ENCODE measurements at places on chromosomes 2 and 18.

DNA sequence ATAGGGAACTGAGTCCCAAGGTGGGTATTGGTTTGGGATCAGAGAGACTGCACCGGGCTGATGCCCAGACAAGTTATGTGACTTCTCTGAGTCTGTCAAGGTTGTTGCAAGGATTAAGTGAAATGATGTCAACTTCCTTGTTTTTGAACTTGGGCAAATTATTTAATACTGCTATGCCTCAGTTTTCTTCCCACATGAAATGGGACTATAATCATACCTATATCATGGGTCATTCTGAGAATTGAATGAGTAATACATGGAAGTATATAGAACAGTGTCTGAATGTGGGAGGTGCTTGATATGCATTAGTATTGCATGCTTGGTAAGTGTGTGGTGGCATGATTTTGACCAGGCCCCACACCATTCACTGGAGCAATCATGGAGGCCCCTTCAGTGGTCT, 99.0 kb downstream of the PRKCE start:
- no peak for DNase-seq

DNA sequence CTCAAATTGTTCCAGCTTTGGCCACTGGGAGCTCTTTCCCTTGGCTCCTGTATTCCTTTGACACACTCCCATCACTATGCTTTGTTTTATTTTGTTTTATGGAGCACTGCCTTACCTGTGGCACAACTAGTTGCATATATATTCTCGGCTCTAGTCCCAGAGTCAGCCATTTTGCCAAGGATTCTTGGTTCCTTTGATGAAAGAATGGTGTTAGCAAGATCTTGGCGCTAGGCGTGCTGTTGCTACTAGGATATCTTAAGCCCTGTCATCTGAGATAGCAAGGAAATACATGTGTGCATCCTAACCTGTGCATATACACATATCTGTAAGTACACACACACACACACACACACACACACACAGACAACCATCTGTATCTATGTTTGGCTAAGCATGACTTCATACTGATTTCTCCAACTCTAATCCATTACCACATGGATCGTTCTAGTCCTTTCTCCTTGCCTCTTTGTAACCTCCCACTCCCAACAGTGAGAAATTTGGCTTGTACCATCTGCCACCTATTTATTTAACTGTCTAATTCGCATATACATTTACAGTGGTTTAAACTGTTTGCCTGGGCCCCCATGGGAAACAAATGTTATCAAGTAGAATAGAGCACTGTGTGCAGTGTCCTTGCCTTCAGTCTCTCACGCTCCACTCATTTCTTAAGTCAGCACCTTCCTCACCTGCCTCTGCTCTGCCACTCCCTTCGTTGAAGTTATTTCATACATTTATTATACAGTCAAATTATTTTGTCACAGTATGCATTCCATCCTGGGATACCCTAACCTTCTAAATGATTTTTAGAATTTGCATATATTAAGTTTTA, 137.5 kb upstream of the MAP3K20 start:
- DNase-seq: no peak

GRCh38 chr18:34844732-34845459, 134.8 kb downstream of the DTNA start:
- no peak for DNase-seq

GRCh38 chr2:139293992-139294548, 513.9 kb upstream of the NXPH2 start:
- no peak for DNase-seq

DNA sequence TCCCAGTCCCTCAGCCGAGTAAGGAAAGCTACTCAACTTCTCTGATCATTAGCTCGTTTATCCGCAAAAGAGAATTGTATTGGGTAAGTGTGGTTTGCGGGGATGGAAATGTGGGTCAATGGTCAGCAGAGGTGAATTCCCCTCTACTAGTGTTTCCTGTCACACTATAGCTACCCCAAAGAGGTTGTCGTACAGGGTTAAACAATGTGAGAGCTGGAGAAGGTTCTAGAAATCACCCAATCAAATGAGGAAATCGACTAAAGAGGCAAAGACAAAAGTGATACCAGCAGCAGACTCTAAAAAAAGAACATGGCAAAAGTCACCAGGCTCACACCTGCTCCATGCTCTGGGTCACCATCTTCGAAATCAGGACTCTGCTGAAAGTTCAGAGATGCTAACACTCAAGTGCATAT, 144.7 kb upstream of the ITGA4 start:
- DNase-seq: peak; percentile 64

GRCh38 chr18:9285604-9286003, 49.0 kb upstream of the TWSG1 start:
- DNase-seq: no peak

DNA sequence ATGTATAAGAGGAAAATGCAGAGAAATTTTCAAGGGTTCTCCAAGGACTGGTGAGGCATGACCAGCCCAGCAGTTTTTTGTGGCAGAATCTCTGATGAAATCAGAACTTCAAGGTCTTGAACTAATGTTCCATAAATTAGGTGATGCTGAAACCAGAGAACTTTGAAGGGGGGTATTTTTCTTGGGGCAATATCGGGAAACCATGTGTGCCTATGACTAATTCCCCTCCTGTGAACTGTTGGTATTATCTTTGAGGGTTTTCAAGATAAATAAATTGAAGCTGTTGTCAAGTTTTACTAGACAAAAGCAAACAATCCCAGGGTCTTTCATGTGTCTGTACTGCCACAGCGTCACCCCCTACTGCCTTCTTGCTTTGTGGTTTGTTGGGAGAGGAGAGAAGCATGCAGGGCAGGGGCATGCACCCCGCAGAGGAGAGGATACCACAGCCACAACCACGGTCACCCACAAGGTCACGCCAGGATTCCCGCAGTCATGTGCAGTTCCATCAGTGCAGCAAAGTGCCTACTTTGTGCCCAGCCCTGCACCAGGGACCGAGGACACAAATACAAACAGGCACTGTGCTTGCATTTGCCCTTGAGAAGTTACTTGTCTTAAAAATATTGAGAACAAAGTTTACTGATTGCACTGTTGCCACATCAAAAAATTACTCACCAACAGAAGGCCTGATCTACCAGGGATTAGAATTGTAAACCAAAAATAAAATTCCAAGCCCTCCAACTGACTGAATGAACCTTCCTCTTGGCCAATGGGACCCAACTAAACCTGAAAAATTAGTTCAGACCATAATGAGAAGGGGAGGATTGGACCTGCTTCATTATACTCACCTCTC, 413.3 kb upstream of the TRIB2 start:
- DNase-seq: peak; percentile 6

DNA sequence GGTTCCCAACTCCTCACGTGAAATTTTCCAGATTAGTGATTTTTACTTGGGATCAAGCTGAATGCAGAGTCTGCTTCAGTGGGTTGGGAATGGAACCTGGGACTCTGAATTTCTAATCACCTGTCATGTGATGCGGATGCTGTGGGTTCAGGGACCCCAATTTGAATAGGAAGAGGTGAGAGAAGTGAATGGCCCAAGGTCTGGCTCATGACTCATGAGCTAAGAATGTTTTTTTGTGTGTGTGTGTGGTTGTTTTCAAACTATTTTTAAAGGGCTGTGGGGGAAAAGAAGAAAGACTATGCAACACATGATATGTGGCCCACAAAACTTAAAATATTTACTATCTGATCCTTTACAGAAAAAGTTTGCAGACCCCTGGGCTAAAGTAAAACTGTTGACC, 108.5 kb upstream of the CYRIA start:
- no peak for DNase-seq

DNA sequence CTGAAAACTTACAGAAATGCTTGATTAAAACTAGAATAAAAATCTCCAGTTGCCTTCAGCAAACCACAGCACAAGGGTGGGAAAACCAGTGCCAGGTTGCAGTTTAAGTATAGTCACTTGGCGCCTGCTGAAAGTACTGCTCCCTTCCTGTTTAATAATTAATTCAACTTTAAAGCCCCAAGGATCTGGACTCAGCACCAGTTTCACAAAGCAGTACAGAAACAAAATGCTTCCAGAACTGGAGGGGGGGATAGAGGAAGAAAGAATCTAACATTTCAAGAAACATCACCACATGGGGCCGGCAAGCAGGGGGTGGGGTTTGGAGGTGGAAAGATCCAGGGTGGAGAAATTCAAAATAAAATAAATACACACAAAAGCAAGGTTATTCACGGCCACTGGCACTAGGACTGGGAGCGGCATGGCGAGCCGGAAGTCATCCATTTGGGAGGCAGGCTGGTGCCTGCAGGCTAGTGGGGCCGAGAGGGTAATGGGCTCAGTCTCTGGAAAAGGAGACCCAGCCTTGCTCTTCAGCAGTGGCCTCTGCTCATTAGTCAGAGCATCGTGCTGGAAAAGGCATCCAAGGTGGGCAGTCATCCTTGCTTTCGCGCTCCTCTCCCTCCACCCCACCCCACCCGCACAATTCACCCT, 85.8 kb downstream of the POU3F3 start:
- DNase-seq: no peak

DNA sequence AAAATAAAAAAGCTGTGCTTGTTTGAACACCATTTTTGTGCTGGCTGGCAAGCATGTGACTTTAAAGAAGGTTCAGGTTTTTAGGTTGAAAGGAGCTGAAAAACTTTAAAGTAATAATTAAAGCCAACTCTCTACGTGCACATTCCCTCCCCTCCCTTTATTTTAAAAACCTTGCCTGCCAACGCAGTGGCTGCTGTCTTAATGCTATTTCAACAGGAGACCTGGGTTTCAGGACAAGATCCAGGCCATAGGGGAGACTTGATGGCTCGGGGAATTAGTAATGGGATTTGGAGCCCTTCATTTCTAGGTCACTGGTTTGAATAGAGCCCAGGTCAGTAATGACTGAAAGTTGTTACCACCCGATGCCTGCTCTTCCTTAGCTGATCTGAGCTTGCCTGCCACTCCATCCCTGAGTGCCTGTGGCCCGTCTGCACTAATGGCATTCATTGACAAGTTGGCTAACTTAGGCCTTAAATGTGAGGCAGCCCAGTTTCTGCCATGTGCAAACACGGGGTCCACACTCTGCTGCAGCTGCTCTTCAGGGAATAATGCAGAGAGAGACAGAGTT, 1233.2 kb upstream of the ZEB2 start:
- no peak for DNase-seq

DNA sequence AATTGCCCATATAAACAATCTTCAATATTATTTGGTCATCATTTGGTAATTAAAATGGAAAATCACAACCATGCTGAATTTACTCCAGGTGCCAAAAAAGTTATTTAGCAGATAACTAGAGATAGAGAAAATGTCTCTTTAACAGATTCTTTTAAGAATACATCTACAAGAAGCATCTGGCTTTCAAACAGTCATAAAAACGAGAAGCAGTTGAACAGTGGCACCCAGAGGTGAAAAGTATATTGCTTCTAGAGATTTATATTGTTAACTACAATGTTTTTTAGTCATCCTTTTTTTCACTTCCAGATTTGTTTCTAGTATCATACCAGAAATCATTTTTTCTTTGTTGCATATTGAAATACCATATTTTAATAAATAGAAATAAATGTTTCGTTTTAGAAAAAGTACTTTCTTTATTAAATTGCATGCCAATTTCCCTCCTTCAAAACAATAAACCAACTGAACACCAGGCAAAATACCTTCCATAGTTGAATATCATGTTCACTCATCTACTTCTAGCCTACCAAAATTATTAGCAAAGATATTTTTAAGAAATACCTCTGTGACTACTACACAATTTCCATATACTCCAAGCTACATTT, 65.4 kb upstream of the HNRNPA3 start:
- DNase-seq: peak; percentile 57

DNA sequence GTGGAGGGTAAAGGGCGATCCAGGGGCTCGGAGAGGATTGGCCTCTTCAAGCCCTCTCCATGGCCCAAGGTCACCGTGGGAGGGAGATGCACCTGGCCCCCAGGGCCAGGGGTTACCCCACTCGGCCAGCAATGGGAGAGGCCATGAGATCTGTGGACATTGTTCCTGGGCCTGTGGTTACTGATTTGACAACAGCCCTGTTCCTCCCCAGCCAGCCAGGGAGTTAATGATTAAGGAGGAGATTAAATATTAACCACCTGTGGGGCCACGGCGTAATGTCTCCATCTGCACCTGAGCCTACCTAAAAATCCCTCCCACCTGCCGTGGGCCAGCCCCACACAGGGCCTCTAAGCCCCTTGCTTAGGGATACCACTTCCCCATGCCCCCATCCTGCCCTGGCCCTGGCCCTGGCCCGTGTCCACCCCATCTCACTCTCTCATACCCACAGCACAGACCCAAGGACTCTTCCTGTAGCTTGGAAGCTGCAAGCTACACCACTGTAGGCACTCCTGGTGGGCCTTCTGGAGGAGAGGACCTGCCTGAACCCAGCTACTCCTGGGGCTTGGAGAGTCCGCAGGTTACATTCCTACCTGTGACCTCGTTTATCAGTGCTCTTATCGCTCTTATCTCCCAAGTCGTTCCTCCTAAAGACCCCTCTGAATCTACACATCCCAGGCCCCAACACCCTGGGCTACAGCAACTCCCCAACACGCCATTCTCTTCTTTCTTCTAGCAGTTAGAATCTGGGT, 32.1 kb downstream of the ZFP36L2 start:
- DNase-seq: no peak

DNA sequence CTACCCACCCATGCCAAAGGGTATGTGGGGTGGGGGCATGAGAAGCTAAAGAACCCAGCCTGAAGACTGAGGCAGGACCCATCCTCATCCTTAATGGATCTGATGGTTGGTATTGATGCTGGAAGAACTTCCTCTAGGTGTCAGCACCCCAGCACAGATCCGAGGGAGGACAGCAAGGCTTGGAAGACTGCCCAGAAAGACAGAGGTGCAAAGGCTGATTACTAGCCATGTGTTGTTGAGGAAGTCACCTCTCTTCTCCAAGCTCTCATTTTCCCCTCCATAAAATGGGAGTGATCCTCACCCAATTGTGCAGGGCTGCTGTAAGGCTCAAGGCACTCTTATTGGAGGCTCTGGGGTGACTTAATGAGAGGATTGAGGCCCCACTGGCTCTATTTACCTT, 256.5 kb downstream of the CELF4 start:
- DNase-seq: no peak

GRCh38 chr2:112583497-112584133, 794 bp upstream of the CHCHD5 start:
- peak; percentile 10 for DNase-seq

GRCh38 chr2:102114851-102115497, 27.6 kb upstream of the IL1R1 start:
- DNase-seq: no peak

DNA sequence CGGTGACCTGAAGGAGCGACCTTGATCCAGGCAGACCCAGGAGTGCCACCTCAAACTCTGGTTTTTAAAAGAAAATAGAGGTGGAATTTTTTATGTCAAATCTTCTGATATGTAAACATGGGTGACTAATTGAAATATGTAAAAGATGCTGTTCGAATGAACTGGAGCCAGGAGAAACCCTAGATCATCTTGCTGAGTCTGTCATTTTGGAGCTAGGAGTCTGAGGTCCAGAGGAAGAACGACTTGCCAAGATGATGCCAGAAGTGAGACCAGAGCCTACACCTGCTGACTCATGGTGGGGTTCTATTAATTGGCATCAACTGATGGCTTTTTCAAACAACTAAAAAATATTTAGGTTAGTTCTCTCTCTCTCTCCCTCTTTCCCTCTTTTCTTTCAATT, 74.1 kb downstream of the ACAA2 start:
- DNase-seq: no peak

- no peak for DNase-seq
Measured at GRCh38 chr2:137964859-137965459, 686 bp downstream of the HNMT start.

- no peak for DNase-seq
Measured at GRCh38 chr2:69311024-69311416, 76.0 kb downstream of the GFPT1 start.

All from CD4-positive, alpha-beta T cell treated with Interleukin-2 at 100 ng/mL for 4 hours (primary cell).